Activated CD4-positive, CD25-positive, alpha-beta regulatory T cell treated with anti-CD3 and anti-CD28 coated beads, Interleukin-2, amount 50 U/mL, for 72 hours (primary cell): ENCODE measurements at places on chromosomes 7 and 10.

DNA sequence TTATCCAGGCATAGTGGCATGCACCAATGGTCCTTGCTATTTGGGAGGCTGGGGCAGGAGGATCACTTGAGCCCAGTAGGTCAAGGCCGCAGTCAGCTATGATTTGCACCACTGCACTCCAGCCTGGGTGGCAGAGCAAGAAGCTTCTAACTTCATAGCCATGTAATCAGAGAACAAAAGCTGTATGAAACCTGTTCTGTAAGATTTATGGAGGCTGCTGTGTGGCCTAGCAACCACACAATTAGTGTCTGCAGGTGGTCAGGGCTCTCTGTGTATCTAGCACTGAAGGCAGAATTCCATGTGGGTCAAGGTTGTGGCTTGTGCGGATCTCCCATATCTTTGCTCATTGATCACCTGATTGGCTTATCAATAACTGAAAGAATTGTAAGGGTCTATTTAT, 221.5 kb upstream of the FOXK1 start:
- DNase-seq: no peak

- DNase-seq: no peak
Measured at GRCh38 chr10:77526868-77527617, 110.6 kb downstream of the KCNMA1 start.

DNA sequence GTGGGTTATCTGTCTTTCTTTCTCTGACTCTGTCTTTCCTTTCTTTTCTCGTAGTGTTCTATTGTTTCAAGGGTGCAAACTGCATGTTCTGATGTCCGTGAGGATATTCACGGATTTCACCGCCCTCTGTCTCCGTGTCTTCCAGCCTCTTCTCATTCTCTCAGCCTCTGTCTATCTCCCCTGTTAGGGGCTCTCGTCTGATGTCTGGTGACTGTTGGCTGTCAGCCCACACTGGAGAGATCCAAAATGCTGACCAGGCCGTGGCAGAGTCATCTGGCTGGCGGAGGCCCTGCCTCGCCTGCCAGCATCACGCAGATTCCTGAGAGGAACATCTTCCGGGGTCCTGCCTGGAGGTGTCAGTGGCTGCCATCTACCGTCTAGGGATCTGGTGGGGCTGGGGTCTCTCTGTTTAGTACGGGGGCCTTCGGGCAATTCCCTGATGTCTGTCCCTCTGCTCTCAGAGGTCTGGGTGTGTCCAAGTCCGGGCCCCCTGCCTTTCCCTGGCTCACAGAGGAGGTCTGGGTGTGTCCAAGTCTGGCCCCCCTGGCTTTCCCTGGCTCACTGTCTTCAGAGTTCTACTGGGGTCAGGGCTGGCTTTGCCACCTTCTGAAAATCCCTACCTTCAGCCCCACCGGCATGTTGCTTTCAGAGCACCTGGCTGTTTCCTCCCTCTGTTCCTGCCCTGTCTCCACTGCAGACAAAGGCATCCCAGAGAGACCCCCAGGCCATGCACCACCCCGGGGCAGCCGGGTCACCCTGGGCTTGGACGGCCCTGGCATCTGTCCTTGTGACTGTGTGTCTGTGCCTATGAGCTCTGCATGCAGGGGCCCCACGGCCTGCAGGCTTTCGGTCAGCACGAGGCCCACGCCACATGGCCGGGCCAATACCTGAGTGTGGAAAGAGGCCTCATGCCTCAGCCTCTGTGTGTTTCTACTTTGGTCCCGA, 14.0 kb upstream of the SCART1 start:
- DNase-seq: no peak

GRCh38 chr7:133797818-133798520, 329.2 kb upstream of the LRGUK start:
- DNase-seq: no peak

DNA sequence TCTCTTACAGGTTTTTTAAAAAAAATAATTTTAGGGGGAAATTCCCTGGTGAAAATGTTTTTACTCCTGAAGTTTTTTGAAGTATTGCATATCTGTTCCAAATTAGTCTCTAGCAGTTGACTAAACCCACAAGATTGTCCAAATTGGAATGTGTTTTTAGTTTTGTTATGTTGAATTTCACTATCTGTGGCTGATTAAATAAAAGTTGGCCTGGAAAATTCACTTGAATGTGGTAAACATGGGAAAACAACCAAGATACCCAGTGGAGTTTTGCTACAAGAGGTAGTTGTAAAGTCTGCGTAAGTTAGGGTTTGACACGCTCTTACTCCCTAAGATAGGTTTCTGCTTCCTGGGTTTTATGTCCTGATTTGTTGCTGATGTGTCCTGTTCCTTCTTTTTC, 3.3 kb downstream of the TSGA13 start:
- no peak for DNase-seq

- DNase-seq: no peak
Measured at GRCh38 chr7:37332243-37333016, 116.2 kb downstream of the ELMO1 start.

- DNase-seq: no peak
Measured at GRCh38 chr7:79653136-79653631, 199.7 kb upstream of the MAGI2 start.

- no peak for DNase-seq
Measured at GRCh38 chr7:75663302-75663907, 75.3 kb downstream of the HIP1 start.

DNA sequence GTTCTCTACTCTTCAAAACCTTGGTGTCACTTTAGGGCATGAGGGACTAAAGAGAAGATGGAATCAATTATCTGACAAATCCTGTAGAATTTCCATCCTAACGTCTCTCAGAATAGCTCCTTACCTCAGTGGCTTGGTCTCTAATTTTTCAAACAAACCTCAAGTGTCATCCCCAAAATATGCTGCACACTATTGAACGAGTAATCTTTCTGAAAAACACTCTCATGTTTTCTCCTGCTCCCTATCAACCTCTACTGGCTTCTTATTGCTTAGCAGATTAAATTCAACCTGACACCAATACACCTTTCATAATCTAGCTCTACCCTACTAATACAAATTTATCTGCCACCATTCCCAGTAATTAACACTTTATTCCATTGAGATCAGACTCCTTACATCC, 8.5 kb downstream of the CNOT4 start:
- no peak for DNase-seq

DNA sequence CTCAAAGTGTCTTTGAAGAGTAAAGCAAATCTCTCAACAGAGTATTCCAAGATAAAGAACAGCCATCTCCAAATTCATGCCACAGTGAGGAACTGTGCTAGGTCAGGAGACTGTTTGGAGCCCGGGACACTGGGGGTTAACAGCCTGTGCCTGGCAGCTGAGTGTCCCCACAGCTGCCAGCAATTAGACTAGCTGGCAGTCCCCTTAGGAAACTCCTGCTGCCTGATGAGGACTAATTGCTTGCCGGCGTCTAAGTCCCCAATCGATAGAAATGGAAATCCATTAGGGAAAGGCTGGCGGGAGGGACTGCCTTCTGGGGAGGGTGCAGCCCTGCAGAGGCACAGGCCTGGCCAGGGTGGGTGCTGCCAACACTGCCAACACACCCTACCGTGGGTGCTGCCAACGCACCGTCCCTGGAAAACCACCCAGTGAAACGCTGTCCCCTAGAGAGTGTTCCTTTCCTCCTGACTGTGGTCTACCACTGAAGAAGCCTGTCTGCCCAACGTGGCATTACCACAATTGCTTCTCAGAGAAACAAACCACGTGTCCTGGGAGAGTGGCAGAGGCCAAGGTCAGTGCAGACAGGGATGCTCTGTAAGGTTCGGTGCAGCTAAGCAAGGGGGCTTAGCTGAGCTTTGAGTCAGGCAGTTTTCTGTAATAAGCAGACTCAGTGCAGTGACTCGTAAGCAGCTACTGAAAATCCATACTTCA, 60.8 kb downstream of the XRCC2 start:
- no peak for DNase-seq

GRCh38 chr7:151925446-151926335, 30.6 kb upstream of the GALNTL5 start:
- no peak for DNase-seq

- DNase-seq: peak; percentile 25
Measured at GRCh38 chr10:48455392-48456151, 149.1 kb downstream of the MAPK8 start.

DNA sequence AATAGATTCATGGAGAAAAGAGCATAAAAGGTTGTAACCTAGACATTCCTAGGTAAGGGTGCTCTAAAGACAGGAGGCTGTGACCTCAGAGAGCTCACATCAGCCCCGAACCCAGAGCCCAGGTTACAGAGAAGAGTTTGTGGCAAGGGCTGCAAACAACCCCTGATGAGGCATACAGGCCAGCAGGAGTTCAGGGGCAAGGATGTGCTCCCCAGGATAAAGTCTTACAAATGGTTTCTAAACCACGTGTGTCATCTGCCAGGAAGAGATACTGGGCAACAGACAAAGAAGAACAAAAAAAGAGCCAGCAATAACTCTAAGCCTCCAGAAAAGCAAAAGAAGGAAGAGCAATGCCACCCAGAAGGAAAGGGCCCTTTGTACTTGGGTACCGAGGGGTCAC, 27.7 kb downstream of the NCAPG2 start:
- DNase-seq: no peak

DNA sequence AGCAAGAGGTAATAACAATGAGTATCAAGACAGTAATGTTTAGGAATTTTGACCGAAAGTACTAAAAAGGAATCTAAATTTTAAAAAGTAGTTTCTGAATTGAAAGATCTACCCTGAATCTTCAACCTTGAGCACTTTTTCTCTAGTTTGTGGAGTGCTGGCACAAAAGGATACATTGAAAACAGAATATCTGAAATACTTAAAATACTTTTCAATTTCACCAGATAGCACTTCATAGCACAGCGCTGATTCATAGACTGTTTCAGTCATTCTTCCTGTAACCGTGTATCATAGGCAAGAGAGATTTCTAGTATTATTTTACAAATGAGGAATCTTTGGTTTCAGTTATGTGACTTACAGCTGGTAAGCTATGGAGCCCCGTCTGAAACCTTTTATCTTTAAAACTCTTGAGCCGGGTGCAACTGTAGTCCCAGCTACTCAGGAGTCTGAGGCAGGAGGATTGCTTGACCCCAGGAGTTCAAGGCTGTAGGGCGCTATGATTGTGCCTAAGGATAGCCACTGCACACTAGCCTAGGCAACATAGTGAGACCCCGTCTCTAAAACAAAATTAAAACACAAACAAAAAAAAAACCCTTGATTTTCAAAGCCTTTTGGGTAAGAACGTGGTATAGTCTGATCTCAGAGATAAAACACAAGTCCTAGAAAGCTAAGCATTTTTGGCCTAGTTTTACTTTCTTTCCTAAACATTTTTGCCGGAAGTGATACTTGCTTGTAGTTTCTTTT, 35.1 kb downstream of the FHIP2A start:
- DNase-seq: no peak

- peak; percentile 25 for DNase-seq
Measured at GRCh38 chr10:86950349-86950748, 7.1 kb downstream of the MMRN2 start.

DNA sequence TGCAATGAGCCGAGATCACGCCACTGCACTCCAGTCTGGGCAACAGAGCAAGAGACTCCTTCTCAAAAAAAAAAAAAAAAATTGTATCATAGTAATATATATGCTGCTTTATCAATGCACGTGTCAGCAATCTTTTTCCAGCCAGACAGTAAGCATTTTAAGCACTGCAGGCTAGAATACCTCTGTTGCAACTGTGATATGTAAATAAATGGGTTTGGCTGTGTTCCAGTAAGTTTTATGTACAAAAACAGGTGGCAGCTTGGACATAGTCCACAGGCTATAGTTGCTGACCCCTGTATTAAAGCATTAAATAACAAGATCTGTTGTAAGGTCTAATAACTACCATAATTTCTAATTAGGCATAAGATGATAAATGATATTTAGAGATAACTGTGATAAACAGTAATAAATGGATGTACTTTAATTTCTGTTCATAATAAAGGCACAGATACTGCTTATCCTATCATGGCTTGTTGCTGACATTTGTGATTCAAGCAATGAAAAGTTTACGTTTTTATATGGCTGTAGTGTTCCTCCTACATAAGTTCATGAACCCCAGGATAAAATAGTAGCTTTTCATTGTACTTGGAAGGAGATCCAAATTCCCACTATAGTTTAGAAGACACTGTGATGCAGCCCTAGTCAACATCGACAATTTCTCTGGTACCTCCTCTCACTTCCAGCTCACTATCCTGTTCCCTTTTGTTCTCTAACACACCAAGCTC, 161.4 kb downstream of the ELMO1 start:
- no peak for DNase-seq

DNA sequence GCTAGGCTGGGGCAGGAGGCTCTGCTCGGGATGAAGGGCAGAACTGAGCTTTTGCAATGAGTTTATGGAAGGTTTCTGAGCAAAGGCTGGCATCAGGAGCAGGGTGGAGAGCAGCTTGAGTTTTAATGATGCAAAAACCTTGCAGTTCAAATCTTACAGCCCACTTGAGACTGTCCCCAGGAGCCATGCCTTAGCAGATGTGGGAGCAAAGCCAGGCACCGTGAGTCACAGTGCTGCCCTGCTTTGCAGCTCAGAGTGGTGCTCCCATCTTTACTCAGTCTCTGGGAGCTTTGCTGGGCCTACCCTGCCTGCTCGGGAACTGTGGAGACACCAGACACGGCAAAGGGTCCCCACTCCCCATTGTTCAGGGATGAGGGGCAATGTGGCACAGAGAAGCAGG, 122.4 kb upstream of the NPS start:
- DNase-seq: no peak

DNA sequence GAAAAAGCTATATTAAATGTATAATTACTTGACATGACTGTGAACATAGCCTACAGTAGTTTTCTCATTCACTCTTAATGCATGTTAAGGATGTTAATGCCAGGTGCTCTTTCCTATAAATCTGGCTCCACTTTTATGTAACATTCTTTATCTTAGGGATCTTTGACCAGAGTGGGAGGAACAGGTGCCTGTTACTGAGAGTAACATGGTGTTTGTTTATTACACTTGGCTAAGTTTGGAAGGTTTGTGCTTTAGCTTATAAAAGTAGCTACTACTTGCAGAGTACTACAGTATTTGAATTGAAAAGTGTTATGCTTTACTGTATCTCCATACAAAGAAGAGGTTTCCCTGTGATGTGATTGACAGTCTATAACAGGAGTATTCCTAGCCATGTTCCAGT, 183.4 kb downstream of the DYNC1I1 start:
- DNase-seq: no peak

GRCh38 chr7:149598721-149599308, 101.2 kb upstream of the ZNF746 start:
- DNase-seq: no peak
